Activated CD4-positive, alpha-beta memory T cell treated with anti-CD3 and anti-CD28 coated beads for 36 hours (primary cell): ENCODE measurements at places on chromosomes 7 and 10. TPM values are rescaled to one million over a fixed set of nuclear protein-coding genes. Genes with fewer than 3 reads are reported as not detected.

Gene STK31
- total RNA-seq, result not detected

Gene PAX2
- total RNA-seq, result not detected

Gene CALU
- total RNA-seq, result 43.2 TPM

Gene HSPA12A
- total RNA-seq, result 0.40 TPM

Gene ANXA7
- total RNA-seq, result 143 TPM

Gene FXYD4
- not detected for total RNA-seq

Gene DKK1
- total RNA-seq, result not detected

Gene FKBP6
- total RNA-seq, result not detected

Gene CFTR
- total RNA-seq, result not detected

Gene DBF4
- total RNA-seq, result 78.4 TPM

Gene SFRP4
- not detected for total RNA-seq

Gene CPA4
- total RNA-seq, result 0.45 TPM

Gene SYT15
- 0.71 TPM for total RNA-seq

Gene NRBF2
- total RNA-seq, result 21.7 TPM

GRCh38 chr7:14009453-14010418 is 20.3 kb upstream of the ETV1 start:
- DNase-seq, result no peak

- no peak for DNase-seq
Observed at GRCh38 chr10:29828440-29828894, 193.7 kb upstream of the SVIL start.

GRCh38 chr7:158422887-158423560 is 164.6 kb downstream of the PTPRN2 start:
- DNase-seq, result no peak

- DNase-seq, result no peak
Observed at GRCh38 chr10:70890917-70891431, 2.6 kb upstream of the PCBD1 start.

DNA sequence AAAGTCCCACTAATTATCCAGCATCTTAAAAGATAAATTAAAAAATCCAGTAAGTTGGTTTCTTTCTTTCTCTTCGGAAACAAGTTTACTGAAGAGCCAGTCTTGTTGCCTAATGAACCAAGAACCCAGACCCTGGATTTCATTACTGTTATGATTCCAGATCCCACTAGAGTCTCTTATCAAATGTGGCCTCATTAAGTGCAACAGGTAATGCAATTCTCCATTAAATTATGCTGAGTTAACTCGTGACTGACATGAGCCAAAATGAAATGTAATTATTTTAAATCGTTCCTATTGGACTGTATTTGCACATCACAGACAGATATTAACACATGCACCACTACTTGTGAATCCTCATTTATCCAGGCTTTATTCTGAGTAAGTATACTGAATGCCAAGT is 115.6 kb downstream of the NXPH1 start:
- DNase-seq, result no peak

- DNase-seq, result no peak
Observed at GRCh38 chr7:27723085-27723484, 16.9 kb upstream of the TAX1BP1 start.

DNA sequence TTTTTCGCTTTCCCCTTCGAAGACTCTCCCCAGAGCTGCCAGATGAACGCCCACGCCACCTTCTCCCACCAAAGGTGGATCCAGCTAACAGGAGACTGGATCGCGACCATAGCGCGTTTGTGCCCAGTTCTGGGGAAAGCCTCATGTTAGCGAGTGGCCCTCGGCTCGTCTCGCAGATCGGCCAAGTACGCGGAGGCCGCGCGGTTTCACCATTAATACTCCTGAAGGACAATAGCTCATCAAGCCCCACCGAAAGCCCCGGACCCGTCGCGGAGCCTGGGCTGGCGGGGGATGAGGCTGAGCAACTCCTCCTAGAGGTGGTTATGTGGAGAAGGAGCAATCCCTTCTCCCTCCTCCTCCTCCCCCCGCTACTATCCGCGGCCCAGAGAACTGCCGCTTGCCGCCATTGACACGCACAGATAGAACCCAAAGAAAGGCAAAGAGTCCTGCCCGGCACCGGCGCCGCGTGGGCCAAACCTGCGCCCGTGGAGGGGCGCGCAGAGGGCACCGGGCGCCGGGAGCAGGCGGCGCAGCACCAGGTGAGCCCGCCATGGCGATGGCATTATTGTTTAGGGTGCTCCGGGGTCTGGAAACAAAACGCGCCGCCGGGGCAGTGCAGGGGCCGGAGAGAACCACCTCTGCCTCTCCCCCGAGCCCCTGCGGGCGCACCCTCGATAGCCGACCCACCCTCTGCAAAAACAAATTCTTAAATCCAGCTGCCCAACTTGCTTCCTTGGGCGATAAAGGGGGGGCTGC is at the start of gene MACROH2A2:
Gene MACROH2A2, plus strand, starts transcription at position 385 of the 756 bp plus-strand sequence. CDS start 22,813 bp downstream, outside the sequence.
- peak; percentile 47 for DNase-seq

- no peak for DNase-seq
Observed at GRCh38 chr7:18667466-18667865, 171.9 kb downstream of the HDAC9 start.

DNA sequence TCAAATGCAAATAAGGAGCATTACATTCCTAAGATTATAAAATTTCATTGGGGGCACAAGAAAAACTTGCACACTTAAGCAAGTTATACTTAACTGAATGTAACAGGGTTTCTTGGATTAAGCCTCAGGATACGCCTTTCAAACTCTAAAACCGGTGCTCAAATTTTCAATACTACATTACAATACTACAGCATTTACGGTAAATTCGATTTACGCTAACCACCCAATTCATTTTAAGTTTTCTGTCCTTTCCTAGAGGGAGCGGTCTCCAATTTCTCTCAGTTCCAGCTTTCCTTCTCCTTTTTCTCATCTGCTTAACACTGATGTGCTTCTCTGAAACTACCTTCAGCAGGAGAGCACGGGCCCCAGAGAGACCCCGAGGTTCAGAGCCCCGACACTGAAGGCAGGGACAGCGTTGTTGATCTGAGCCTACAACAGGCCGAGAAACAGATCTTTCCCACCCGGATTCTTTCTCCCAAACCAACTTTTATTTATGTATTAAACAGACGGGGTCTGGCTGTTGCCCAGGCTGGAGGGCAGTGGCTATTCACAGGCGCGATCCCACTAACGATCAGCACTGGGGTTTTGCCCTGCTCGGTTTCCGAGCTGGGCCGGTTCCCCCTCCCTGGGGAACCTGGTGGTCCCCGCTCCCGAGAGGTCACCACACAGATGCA is 798 bp downstream of the ZNF425 start:
- DNase-seq, result no peak

DNA sequence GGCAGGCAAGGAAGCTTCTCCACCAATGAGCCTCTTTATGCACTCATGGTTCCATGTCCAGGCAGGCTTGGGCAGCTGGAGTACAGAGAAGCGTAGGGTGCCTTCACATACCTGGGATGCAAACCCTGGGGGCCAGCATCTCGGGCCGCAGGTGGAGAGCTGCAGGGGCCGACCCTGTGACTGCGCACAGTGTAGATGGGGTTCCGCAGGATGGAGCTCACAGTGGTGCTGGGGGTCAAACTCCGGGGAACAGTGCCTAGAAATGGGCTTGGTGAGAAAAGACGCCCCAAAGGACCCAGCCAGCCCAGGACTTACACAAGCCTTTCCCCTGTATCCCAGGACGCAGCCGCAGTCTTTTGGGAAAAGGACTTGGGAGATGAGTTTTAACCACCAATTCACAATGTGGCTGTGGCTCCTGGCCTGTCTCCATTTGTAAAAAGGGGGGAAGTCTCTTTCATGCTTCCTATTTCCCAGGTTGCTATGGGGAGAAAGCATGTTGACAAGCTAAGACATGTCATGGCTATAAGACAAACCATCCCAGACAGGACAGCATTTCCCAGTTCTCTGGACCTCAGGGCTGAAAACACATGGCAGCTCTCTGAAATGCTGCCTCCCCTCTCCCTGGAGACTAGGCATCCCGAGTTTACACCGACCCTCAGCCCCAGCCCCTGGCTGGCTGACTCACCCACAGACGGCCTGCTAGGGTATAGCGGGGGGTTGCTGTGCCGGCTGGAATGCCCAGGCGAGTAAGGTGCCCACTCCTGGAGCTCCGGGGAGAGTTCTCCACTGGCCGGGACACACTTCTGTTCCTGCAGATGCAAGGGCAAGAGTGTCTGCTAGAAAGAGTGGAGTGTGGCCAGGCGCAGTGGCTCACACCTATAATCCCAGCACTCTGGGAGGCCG is 107.1 kb downstream of the DLG5 start:
- no peak for DNase-seq

DNA sequence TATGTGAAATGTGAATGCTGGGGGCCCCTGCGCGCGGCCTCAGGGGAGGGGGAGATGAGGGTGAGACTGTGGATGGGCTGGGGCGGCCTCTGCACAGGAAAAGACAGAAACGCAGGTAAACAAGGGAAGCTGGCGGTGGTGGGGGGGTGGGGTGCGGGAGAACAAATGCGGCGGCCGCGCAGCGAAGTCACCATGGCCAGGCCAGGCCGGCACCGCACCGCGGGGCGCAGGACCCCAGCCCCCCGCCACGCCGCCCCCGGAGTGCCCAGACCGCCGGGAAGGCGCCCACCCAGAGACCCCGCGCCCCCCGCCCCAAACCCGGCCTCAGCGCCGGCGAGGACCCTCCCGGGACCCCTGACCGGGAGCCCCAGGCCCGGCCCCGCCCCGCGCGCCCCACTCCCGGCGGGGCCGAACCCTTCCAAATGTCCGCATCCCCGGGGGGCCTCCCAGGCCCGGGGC is 14.5 kb upstream of the DNAAF5 start:
- DNase-seq, result no peak

DNA sequence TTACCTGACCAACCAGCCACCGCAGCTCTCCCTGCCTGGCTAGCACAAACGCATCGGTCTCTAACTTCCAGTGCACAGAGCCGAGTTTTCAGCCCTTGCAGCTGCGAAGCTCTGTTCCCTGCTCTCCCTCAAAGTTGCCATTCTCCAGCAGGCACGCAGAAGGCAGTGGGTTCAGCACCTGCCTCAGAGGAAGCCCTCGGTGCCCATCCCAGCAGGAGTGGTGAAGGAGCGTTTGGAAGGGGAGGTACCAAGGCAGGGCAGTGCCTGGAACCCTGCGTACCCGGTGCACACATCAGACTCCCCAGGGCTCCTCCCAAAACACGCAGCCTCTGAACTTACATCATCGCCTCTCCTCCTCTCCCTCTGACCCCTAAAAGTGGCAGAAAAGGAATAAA is 1.7 kb upstream of the STK32C start:
- no peak for DNase-seq

DNA sequence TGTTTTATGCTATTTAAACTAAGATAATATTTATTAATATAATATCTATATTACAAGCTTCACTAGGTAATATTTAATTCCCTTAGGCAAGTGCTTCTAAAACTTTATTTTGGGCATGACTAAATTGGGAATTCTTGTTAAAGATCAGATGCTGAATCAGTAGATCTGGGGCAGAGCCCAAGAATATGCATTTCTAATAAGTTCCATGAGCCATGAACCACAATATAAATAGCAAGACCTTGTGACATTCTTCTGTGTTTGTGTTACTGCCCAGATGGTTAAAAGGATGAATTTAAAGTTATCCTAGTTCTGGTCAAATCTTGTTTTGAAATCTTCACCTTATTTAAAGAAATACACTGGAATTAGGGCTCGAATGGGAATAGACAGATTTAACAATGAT is 258.4 kb upstream of the CACNA2D1 start:
- no peak for DNase-seq

DNA sequence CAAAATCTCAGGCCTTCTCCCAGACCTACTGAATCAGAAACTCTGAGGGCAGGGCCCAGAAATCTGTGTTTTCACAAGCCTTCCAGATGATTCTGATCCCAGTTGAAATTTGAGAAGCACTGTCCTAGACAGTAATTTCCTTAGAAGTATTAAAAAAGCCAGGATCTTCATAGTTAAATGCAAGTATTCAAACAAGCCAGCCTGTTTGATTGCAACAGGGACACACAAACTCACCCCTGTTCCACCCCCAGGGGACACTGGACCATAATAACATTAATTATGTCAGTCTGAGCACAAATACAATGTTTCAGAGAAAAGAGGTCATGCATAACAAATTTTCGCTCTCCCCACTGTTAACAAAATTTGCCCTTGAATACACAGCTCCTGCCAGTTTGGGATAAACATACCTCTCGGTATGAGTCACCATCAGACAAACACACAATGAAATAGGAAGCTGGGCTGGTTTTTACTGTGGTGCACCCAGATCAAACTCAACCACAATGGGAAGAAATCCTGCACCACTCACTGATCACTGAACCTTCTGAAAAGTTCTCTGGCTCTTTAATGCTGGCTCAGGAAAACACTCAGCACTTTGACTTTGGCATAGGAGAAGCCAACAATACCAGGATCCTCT is 34.3 kb downstream of the ABLIM1 start:
- DNase-seq, result no peak

GRCh38 chr10:77965294-77965693 is 38.7 kb upstream of the DLG5 start:
- DNase-seq, result peak; percentile 43

GRCh38 chr10:124057601-124058000 is 35.8 kb downstream of the CHST15 start:
- no peak for DNase-seq

- DNase-seq, result no peak
Observed at GRCh38 chr10:117933036-117933435, 113.7 kb downstream of the RAB11FIP2 start.

- DNase-seq, result peak; percentile 3
Observed at GRCh38 chr10:42974693-42975002, 102.2 kb upstream of the RET start.

- DNase-seq, result no peak
Observed at GRCh38 chr7:87173471-87173870, 21.2 kb downstream of the DMTF1 start.

DNA sequence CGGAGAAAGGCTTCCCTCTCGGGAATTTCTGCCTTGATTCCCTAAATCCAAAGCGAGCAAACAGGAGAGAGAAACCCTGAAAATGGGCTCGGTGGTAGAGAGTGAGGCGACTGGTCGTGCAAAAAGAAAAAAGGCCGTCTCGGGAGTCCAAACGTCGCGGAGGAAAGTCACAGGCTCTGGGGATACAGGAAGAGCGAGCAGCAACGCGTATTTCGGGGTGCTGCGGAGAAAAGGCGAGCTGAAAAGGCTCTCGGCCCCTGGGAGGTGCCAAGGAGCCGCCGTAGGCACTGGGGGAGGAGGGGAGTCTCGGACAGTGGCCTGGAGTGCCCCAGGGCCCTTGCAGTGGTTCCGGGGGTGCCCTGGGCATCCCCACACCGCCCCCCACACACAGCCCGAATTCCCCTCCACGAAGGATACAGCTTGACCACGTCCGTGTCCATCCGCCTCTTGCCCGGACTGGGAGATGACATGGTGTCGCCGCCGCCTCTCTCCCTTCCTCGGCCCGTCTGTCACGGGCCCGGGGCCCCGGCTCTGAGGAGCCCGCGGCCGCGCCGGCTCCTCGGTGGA is 591 bp downstream of the UBE2H start:
- peak; percentile 49 for DNase-seq

GRCh38 chr7:140898786-140899536 is 25.8 kb downstream of the BRAF start:
- DNase-seq, result no peak

DNA sequence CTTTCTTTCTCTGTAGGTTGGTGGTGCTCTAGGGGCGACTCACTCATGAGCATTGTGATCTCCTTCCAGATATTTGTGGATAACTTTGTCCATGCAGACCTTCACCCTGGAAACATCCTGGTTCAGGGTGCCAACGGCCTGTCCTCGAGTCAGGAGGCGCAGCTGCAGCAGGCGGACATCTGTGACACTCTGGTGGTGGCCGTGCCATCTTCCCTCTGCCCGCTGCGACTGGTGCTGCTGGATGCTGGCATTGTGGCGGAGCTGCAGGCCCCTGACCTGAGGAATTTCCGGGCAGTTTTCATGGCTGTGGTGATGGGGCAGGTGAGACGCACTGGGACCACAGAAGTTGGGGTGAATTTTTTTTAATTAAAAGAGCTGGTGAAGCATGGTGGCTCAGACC is 9.6 kb upstream of the NDUFB2 start:
- no peak for DNase-seq
